Chondrocyte (in vitro differentiated cells): ENCODE measurements at places on chromosomes 5 and 9.

DNA sequence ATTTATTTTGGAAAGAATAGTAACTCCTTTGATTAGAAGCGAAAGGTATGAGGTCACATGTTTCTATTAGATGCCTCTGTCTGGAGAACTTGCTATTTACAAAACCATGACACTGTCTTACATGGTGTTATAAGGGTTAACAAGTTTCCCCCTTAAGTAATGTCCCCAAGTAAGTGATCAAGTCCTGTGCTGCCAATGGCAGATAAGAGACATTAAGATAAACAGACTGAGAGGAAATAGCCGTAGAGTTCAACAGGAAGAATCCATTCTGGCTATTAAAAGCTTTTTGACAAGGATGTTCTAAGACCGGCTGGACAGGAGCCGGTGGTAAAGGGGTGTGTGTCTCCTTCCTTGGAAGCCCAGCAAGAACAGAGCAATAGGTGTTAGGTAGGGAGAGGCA, 257.5 kb downstream of the GADD45G start:
- no peak for DNase-seq

DNA sequence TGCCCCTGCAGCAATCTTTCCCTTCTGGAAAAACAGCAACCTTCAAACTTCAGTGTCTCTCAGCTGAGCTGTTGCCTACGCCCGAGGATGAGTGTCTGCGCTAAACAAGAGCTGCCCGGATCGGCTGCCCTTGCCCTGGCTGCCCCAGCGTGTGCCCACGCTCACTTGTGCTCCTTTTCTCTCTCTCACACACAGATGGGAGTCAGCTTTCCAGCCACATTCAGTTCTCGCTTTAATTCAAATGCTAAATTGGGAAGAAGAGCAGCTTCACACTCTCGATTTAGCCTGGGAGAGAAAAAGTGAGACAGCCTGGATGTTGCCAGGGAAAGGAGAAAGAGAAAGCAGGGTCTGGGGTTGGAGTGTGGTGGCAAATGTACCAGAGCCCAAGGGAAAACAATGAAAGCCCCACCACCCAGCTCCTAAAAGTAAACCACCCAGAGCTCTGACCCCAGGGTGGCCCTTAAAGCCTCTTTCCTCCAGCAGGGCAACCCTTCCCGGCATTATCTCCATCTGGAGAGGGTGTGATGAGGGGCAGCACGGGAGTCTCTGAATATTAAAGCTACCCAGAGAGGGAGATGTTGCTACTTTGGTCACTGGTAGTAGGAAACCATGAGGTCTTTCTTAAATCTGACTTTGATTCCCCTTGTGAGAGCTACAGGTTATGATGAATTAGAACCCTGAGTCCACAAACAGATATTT, 9.9 kb upstream of the EGR1 start:
- no peak for DNase-seq

- DNase-seq = no peak
Measured at GRCh38 chr5:63822614-63823013, 139.6 kb downstream of the HTR1A start.

DNA sequence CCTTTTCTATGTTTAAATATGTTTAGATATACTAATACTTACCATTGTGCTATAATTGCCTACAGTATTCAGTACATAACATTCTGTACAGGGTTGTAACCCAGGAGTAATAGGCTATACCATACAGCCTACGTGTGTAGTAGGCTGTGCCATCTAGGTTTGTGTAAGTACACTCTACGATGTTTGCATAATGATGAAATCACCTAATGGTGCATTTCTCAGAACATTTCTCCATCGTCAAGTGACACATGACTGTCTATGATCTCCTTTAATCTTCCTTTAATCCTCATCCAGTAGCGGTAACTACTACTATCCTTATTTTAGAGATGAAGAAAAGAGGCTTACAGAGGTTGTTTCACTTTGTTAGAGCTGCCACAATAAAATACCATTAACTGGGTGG, 369.2 kb downstream of the PLK2 start:
- DNase-seq = no peak

GRCh38 chr5:3601911-3602782, 6.5 kb downstream of the IRX1 start:
- DNase-seq = no peak

GRCh38 chr5:106094204-106094607, 1576.5 kb downstream of the EFNA5 start:
- no peak for DNase-seq

DNA sequence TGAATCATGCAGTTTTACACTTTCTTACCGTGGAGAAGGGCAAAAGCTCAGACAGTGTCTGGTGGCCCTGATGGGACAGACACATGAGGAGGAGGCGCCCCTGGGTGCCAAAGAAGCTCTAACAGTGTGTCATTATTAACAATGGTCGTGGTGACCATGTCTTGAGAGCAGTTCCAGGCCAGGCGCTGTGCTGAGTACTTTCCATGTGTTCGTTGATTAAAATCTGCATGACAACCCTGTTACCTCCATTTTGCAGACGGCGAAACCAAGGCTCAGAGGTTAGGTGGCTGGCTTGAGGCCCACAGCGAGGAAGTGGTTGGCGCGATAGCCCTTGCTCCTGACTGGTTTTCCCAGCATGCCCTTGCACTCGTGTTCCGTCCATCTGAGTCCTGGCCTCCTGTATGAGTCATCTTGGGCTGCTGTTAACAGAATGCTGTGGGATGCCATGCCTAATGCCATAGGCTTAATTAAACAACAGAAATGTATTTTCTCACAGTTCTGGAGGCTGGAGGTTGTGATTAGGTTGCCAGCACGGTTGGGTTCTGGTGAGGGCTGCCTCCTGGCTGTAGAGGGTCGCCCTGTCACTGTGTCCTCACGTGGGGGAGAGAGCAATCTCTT, 92.0 kb downstream of the AMBP start:
- no peak for DNase-seq
